ENCODE measurements at places on chromosomes 5 and 9.

DNA sequence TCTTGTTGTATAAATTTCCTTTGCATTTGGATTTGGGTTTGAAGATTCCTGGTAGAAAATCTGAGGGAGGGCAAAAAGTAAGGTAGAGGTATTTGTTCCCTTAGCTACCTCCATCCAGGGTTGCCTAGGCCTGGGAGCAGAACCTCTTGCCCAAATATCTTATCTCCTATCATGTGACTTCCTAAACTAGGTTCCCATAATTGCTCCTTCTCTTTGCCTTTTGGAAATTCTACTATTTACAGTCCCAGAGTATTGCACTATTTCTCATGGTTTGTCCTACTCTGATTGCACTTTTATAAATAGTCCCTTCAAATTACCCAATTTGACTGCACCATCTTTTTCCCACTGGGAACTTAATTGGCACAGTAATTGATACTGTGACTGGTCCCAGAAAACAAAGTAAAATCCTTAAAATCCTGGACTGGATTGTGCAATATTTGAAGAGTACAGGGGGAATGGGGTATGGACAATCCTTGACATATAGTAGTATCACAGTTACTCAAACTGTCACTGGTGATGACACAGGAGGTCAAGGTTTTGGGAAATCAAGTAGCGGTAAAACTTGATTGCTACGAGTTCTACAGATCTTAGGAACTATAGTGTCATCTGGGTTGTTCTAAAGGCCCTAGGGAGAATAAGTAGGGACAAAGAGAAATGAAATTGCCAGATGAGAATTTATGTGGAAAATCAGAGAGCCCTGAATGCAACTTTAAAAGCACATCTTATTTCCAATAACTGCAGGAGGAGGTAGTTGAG lies 31.5 kb upstream of the TMED7 start:
- DNase-seq: no peak

GRCh38 chr9:69919461-69920061 lies 98.9 kb downstream of the CFAP95 start:
- DNase-seq: peak; percentile 74

DNA sequence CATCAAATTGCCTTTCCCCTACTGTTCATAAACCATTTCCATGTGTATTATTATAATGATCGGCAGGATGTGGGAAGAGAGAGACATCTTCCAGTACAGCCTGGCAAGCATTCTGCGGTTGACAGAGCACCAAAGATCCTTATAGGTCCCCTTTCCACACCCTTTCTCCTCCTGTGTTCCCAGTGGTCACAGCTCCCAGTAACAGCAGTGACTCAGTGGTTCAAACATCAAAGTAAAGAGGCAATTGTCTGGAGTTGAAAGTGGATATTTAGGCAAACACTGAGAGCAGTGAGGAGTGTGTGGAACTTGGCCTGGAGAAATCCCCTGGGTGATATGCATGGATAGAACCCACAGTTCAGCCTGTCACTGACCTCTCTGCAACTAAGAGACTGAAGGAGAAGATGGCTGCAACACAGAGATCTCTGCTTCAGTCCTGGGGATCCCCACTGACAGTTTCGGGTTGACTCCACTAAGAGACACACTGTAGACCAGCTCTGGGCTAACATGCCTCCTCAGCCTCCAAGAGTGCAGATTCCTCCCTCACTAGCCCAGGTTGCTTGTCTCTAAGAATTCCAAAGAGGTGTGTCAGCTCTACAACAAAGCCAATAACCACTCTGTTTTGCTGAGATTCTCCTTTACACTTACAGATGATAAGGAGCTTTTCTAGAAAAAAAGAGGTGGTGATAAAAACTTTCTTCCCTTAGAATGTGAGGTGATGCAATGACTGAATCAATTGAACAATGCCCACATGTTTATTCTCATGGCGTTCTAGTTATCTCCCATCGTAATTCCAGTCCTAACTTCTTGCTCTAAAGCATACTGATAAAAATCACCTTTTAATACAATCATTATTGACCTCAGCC lies 94.4 kb upstream of the IL6ST start:
- DNase-seq: no peak

- DNase-seq: no peak
Observed at GRCh38 chr5:90612919-90613318, 54.3 kb downstream of the ADGRV1 start.

- DNase-seq: no peak
Observed at GRCh38 chr9:95810814-95811213, 64.7 kb upstream of the ERCC6L2 start.

GRCh38 chr5:77087484-77088261 lies 588 bp upstream of the ZBED3 start:
- peak; percentile 81 for DNase-seq

DNA sequence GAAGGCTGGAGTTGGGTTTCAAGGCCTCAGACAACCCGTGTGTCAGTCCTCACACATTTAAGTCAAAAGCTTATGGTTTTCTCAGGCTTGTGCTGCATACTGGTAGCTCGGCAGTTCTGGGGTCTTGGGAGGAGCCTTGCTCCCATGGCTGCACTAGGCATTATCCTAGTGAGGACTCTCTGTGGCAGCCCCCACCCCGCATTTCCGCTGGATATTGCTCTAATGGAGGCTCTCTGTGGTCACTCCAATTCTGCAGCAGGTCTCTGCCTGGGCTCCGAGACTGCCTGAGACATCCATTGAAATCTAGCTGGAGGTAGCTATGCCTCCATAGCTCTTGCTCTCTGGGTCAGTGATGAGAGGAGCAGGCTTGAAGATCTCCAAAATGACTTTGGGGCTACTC lies 311.5 kb upstream of the PTGER4 start:
- DNase-seq: no peak

GRCh38 chr5:154236-154635 lies 37.1 kb upstream of the LRRC14B start:
- no peak for DNase-seq

- DNase-seq: no peak
Observed at GRCh38 chr5:8333977-8334376, 465.0 kb downstream of the MTRR start.

DNA sequence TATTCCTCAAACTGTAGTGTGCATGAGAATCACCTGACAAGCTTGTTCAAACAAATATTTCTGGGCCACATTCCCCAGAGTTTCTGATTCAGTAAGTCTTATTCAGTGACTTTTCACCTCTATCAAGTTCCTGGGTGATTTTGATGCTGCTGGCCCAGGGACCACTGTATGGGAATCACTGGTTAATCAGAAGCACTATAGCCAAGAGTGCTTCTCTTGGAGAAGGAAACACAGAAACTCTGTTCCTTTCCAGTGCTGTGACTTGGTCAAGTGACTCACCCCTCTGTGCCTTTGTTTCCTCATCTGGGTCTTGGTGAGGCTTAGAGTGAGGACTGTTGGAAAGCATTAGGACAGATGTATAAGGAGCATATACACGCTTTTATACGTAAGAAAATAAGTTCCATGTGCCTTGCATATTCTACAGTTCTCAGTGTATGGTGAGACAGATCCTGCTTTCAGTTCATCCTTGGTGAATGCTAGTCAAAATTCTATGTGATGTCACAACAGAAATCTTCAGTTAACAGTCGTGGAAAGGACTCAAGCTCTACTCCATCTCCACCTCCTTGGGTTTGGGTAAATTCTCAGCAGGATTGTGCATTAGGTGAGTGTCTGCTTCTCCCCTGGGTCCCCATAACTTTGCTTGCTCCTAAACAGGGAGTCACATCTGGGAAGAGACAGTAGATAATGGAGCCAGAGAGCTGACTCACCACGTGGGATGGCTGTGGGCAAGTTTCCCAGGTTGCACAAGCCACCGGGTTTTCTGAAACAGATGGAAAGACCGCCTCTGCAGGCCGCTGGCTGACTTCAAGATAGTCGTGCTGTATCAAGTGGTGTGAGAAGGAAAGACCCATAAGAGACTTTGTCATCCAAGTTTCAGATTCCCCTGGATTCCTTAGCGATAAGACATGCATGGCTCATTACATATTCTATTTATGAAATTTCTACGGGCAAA lies 117.0 kb downstream of the NXNL2 start:
- peak; percentile 86 for DNase-seq

DNA sequence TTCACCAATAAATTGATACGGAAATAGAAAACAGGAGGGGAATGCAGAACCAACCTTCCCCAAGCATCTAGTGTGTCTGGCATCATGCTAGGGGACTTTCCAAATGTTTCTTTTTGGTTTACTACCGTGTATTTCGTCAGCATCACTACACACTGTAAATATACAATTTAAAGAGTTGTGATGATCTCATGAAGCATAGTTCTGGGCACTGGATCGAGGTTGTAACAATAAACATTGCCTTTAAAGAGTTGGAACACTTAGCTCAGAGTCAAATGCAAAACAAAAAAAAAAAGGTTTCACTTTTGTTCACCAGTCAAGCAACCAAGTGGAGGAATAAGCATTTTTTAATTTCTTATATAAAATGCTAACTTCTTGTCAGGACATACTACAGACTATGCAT lies 2.9 kb upstream of the SCAI start:
- DNase-seq: peak; percentile 20

DNA sequence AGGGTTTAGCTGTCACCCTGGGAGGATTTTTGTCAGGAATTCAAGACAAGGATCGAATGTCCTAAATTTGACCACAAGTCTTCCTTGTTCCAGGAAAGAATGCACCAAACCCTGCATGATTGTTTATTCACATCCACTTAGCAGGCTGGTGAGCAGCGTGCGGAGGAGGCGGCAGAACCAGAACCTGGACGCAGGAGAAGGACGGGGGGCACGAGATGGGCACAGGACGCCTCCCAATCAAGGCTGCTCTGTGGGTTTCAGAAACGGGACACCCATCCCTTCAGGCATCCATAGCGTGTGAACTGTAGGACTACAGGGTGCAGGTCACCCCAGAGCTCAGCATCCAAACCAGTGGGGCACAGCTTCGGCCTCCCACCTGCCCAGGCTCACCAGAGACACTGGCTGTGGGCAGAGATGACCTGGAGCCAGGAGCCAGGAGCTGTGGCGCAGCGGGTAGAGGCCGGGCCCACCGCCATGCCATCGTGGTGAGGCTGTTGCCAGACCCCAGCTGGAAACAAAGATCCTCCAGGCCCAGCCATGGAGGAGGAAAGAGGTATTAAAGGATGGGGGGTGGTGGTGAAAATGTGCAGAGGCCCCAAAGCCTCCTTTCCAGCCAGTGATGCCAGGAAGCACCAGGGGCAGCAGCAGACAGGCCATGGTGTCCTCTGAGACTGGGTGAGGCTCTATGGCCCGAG lies 32.3 kb upstream of the ADAMTS2 start:
- DNase-seq: peak; percentile 3

DNA sequence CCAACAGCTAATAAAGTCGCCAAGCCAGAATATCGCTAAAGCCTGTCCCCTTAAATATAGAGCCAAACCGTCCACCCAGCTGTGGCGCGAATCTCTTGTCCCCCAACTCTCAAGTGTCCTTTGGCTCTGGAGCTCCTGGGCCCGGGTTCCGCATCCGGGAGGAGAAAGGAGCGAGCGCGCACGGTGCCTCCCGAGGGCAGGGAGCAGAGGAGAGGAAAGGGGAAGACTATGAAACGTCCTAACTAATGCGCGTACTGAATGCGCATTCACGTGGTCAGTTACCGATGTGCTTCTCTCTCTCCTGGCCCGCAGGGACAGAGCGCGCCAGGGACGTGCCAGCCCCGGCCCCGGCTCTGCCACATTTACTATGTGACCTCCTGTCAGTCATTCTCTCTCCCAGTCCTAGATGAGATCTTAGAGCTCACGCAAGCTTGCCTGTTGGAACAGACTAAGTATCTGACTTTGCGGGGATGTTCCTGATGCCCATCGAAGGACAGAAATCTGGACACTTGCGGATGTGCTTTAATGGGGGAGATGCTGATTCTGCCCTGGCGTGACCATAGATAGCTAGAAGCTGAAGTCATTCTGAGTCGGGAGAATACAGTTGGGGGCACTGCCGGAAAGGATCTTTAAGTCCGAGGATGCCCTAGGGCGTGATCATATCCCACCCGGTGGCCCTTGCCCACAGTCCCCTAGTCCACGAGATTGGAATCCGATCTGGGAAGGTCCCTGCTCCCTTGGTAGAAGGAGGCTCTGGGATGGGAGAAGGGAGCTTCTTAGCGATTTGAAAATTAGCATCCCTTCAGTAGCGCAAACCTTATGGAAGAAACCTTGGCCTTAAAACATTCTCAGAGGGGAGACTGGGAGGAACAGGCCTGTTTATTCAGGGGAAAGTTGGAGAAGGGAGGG lies 5.7 kb upstream of the EBF1 start:
- no peak for DNase-seq

GRCh38 chr5:35371951-35372426 lies 141.7 kb upstream of the PRLR start:
- DNase-seq: peak; percentile 61

GRCh38 chr5:149514512-149514911 lies 36.7 kb downstream of the CSNK1A1 start:
- DNase-seq: no peak

All from stomach (tissue), 19 donors.